Uterus (tissue), 4 donors: ENCODE measurements at places on chromosomes 6 and 20.

GRCh38 chr6:22236626-22237414, 60.0 kb downstream of the PRL start:
- H3K27ac ChIP-seq, result no peak overlapping the region
- no peak for DNase-seq
- no peaks in the 10 kb centered on the region for H3K36me3 ChIP-seq

- no peaks in the 10 kb centered on the region for H3K36me3 ChIP-seq
- H3K27ac ChIP-seq, result no peak overlapping the region
- H3K4me1 ChIP-seq, result peaks cover 5% of the 10 kb centered on the region
- peaks cover 45% of the 10 kb centered on the region for H3K27me3 ChIP-seq
- no peak overlapping the region for H3K4me3 ChIP-seq
Measured at GRCh38 chr6:10405513-10405900, 9.4 kb downstream of the TFAP2A start.

DNA sequence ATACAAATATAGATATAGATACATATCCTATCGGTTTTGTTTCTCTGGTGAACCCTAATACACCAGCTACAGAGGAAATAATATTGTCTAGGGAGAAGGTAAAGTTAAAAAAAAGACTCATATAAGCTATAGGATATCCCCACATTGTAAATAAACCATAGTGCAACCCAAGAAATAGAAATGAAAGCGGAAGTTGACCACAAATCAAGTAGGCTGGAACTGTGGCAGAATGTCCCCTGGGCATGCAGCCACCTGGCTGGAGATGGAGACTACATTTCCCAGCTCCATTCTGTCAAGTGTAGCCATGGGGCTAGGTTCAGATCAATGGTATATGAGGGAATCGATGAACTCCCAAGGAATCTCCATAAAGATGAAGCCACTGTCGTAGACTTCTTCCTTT, 70.1 kb upstream of the RPS6KA2 start:
- no peak overlapping the region for H3K4me3 ChIP-seq
- DNase-seq, result no peak
- no peaks in the 10 kb centered on the region for H3K4me1 ChIP-seq
- H3K36me3 ChIP-seq, result no peaks in the 10 kb centered on the region

DNA sequence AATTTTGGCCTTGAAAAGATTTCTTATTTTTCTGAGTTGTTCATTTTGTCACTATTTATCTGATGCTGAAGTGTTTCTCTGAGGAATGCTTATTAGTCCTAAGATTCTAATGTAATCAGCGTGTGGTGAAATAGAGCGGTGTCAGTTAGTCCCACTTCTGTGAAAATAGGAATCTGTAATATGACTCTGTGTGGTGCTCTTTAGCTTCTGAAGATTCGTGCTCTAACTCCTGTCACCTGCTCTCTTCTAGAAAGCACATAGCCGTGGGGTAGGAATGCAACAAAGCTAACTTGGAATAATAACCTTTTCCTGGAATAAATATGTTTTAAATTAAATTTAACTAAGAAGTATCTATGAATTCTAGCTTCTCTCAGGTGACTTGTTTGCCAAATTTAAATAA, 90.4 kb downstream of the BCKDHB start:
- H3K4me3 ChIP-seq, result no peak overlapping the region
- no peaks in the 10 kb centered on the region for H3K4me1 ChIP-seq
- H3K27ac ChIP-seq, result no peak overlapping the region
- H3K36me3 ChIP-seq, result no peaks in the 10 kb centered on the region
- no peaks in the 10 kb centered on the region for H3K27me3 ChIP-seq

- H3K4me3 ChIP-seq, result no peak overlapping the region
- no peak for DNase-seq
- H3K4me1 ChIP-seq, result no peaks in the 10 kb centered on the region
- H3K27me3 ChIP-seq, result no peaks in the 10 kb centered on the region
- no peaks in the 10 kb centered on the region for H3K36me3 ChIP-seq
Measured at GRCh38 chr20:13690943-13691342, 52.2 kb upstream of the TASP1 start.

GRCh38 chr6:73393278-73393677, 1.4 kb upstream of the DDX43 start:
- no peak overlapping the region for H3K4me3 ChIP-seq
- H3K27ac ChIP-seq, result no peak overlapping the region
- DNase-seq, result no peak
- H3K27me3 ChIP-seq, result no peaks in the 10 kb centered on the region
- H3K36me3 ChIP-seq, result no peaks in the 10 kb centered on the region
- no peaks in the 10 kb centered on the region for H3K4me1 ChIP-seq

- H3K36me3 ChIP-seq, result no peaks in the 10 kb centered on the region
- DNase-seq, result no peak
- no peaks in the 10 kb centered on the region for H3K27me3 ChIP-seq
- no peak overlapping the region for H3K27ac ChIP-seq
Measured at GRCh38 chr20:58099291-58099935, 129.0 kb downstream of the ANKRD60 start.

- H3K4me3 ChIP-seq, result no peak overlapping the region
- H3K36me3 ChIP-seq, result no peaks in the 10 kb centered on the region
- H3K4me1 ChIP-seq, result no peaks in the 10 kb centered on the region
- no peak for DNase-seq
- no peaks in the 10 kb centered on the region for H3K27me3 ChIP-seq
Measured at GRCh38 chr6:72464791-72465691, 156.8 kb upstream of the KCNQ5 start.

GRCh38 chr6:10478187-10479040, 42.7 kb upstream of the GCNT2 start:
- H3K4me3 ChIP-seq, result no peak overlapping the region
- no peaks in the 10 kb centered on the region for H3K36me3 ChIP-seq
- no peaks in the 10 kb centered on the region for H3K4me1 ChIP-seq

GRCh38 chr20:44728801-44729443, 13.8 kb downstream of the CCN5 start:
- DNase-seq, result no peak
- H3K4me3 ChIP-seq, result no peak overlapping the region

DNA sequence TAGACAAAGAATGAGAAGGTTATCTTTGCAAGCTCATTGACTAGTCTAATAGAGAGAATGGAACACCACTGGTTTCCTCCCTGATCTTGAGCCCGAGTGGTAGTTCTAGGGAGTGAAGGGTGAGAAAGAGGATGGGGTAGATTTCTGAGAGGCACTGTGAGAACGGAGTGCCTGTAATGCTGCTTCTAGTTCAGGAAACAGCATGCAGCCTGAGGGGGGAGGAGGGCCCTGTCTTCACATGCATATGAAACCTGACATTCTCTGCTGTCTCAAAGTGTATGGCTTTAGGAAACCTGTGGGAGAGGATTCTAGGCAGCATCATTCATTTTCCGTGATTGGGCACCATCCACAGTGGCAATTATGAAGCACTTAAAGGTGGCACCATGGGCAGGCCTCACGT, 259.4 kb upstream of the MAN1A1 start:
- no peaks in the 10 kb centered on the region for H3K27me3 ChIP-seq
- H3K36me3 ChIP-seq, result no peaks in the 10 kb centered on the region
- no peak overlapping the region for H3K27ac ChIP-seq
- H3K4me1 ChIP-seq, result no peaks in the 10 kb centered on the region
- DNase-seq, result no peak

- H3K27ac ChIP-seq, result no peak overlapping the region
- no peak overlapping the region for H3K4me3 ChIP-seq
- H3K27me3 ChIP-seq, result no peaks in the 10 kb centered on the region
Measured at GRCh38 chr6:48075181-48075580, 35.8 kb downstream of the PTCHD4 start.

DNA sequence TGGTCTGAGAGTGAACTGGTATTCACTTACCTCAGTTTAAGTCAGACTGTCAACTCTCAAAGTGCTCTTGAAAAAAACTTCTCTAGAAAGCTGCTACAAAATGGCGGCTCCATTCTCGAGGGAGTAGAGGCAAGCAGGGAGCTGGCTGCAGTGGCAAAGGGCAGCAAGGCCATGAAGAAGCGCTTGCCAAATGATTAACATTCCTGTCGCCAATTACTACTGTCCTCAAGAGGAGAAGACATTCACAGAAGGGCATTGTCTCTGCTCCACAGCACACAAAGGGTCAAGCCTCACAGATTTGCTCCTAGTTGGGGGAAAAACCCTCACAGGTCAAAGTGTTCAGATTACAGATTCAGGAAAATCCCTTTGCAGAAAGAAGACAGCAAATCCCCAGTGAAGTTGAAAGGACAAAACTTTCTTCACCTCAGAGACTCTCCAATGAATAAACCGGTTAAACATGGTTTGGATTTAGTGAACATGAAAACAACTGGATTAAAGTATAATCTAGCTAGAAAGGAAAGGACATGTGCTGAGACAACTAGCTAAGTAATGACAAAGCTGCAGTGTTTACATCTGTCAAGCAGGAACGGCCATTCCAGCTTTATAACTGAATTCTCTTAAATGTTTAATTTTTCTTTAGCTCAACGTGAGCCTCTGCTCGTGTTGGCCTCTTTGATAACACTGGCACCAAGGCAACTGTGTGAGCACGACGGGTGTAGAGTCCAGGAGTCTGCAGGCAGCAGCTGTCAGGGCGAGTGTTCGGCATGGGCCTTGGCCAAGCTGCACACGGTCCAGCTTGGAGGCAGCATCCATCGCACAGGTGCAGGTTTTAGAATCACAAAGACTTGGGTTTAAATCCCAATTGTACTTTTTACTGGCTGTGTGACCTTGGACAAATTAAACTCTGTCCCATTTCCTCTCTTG, 37.6 kb downstream of the NR2E1 start:
- H3K4me3 ChIP-seq, result no peak overlapping the region

GRCh38 chr6:14380086-14380820, 262.7 kb downstream of the CD83 start:
- H3K36me3 ChIP-seq, result no peaks in the 10 kb centered on the region
- H3K4me3 ChIP-seq, result no peak overlapping the region
- H3K27me3 ChIP-seq, result no peaks in the 10 kb centered on the region
- no peak for DNase-seq
- no peak overlapping the region for H3K27ac ChIP-seq

- peak overlapping the region; percentile 26 for H3K27ac ChIP-seq
- H3K27me3 ChIP-seq, result no peaks in the 10 kb centered on the region
Measured at GRCh38 chr6:118663993-118664985, 12.9 kb upstream of the CEP85L start.

- no peak overlapping the region for H3K4me3 ChIP-seq
- no peaks in the 10 kb centered on the region for H3K4me1 ChIP-seq
- H3K27me3 ChIP-seq, result no peaks in the 10 kb centered on the region
- no peak overlapping the region for H3K27ac ChIP-seq
- H3K36me3 ChIP-seq, result no peaks in the 10 kb centered on the region
- no peak for DNase-seq
Measured at GRCh38 chr6:142474531-142475289, 172.9 kb downstream of the ADGRG6 start.

- no peak overlapping the region for H3K4me3 ChIP-seq
- no peaks in the 10 kb centered on the region for H3K27me3 ChIP-seq
- DNase-seq, result no peak
- no peaks in the 10 kb centered on the region for H3K4me1 ChIP-seq
- no peaks in the 10 kb centered on the region for H3K36me3 ChIP-seq
- H3K27ac ChIP-seq, result no peak overlapping the region
Measured at GRCh38 chr20:57996936-57997890, 231.2 kb downstream of the ANKRD60 start.

- no peaks in the 10 kb centered on the region for H3K27me3 ChIP-seq
- H3K36me3 ChIP-seq, result no peaks in the 10 kb centered on the region
- no peak overlapping the region for H3K4me3 ChIP-seq
Measured at GRCh38 chr6:110340392-110340965, 17.7 kb downstream of the METTL24 start.

- no peaks in the 10 kb centered on the region for H3K36me3 ChIP-seq
- no peaks in the 10 kb centered on the region for H3K27me3 ChIP-seq
- H3K4me3 ChIP-seq, result no peak overlapping the region
- H3K4me1 ChIP-seq, result peaks cover 10% of the 10 kb centered on the region
- H3K27ac ChIP-seq, result no peak overlapping the region
Measured at GRCh38 chr6:149332602-149333265, 15.2 kb downstream of the TAB2 start.

- H3K36me3 ChIP-seq, result no peaks in the 10 kb centered on the region
- no peak for DNase-seq
- peak overlapping the region; percentile 84 for H3K27ac ChIP-seq
- H3K4me3 ChIP-seq, result peak overlapping the region; percentile 51
Measured at GRCh38 chr20:49483696-49484123, 1.2 kb upstream of the KCNB1 start.

GRCh38 chr6:81834141-81834681, 81.7 kb upstream of the TENT5A start:
- H3K4me1 ChIP-seq, result no peaks in the 10 kb centered on the region
- no peaks in the 10 kb centered on the region for H3K27me3 ChIP-seq
- no peaks in the 10 kb centered on the region for H3K36me3 ChIP-seq
- no peak overlapping the region for H3K4me3 ChIP-seq
- no peak overlapping the region for H3K27ac ChIP-seq

- H3K36me3 ChIP-seq, result no peaks in the 10 kb centered on the region
- no peak overlapping the region for H3K4me3 ChIP-seq
- H3K27me3 ChIP-seq, result no peaks in the 10 kb centered on the region
- no peaks in the 10 kb centered on the region for H3K4me1 ChIP-seq
- no peak overlapping the region for H3K27ac ChIP-seq
Measured at GRCh38 chr6:84353459-84354423, 126.3 kb upstream of the CEP162 start.

DNA sequence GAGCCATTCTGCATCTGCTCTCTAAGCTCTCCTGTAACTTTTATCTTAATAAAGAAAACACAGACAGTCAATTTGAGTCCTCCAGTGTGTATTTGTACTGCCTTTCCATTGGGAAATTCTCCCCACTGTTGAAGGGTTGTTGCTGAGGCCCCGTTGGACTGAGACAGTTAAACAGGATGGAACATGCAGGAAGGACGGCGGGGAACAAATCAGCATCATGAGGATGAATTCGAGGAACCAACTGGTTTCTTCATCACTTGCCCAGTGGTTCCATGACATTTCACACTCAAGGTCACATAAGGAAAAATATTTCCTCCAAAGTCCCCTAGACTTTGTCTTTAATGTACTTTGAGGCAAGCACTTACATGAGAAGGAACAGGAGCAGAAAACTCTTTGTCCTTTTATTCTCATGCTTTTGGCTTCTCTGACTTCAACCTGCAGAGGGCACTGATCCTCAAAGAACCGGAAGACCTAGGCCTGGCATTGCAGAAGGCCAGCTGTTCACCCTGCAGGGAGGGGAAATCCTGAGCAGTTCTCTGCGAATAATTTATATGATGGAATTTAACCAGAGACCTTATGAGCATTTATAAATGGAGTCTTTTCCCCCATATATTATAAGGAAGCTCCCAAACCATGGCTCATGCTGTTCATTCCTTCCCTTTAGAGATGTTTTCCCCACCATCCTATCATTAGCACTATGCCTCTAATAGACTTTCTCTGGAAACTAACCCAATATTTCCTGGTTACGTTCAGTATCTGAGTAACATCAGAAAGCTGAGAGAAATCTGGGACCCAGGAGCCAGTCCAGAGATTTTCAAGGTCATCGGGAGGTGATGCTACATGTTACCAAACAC, 55.2 kb upstream of the ADGRF1 start:
- no peaks in the 10 kb centered on the region for H3K36me3 ChIP-seq
- H3K4me1 ChIP-seq, result no peaks in the 10 kb centered on the region
- no peak overlapping the region for H3K4me3 ChIP-seq
- H3K27me3 ChIP-seq, result no peaks in the 10 kb centered on the region
- H3K27ac ChIP-seq, result peak overlapping the region; percentile 42

- H3K4me3 ChIP-seq, result peak within 1 kb of the TSS; percentile 79
- H3K27ac ChIP-seq, result peak within 1 kb of the TSS; percentile 99
- H3K27me3 ChIP-seq, result no peaks in the 10 kb centered on the region
- H3K36me3 ChIP-seq, result no peaks in the 10 kb centered on the region
Measured at GRCh38 chr6:28335564-28336283, at the start of gene ZSCAN31. TSS of gene ZSCAN31 (minus strand) at chr6:28336148. CDS start at chr6:28329683, 6,465 bp downstream.

GRCh38 chr20:6588296-6588695, 179.2 kb upstream of the BMP2 start:
- no peaks in the 10 kb centered on the region for H3K27me3 ChIP-seq
- no peak overlapping the region for H3K4me3 ChIP-seq
- no peak for DNase-seq
- no peaks in the 10 kb centered on the region for H3K36me3 ChIP-seq
- H3K4me1 ChIP-seq, result no peaks in the 10 kb centered on the region

- H3K4me1 ChIP-seq, result no peaks in the 10 kb centered on the region
- H3K36me3 ChIP-seq, result no peaks in the 10 kb centered on the region
- no peaks in the 10 kb centered on the region for H3K27me3 ChIP-seq
- no peak overlapping the region for H3K4me3 ChIP-seq
- no peak for DNase-seq
- H3K27ac ChIP-seq, result no peak overlapping the region
Measured at GRCh38 chr6:117440706-117441525, 15.2 kb upstream of the ROS1 start.
